ENCODE measurements at places on chromosomes 2 and 18.

DNA sequence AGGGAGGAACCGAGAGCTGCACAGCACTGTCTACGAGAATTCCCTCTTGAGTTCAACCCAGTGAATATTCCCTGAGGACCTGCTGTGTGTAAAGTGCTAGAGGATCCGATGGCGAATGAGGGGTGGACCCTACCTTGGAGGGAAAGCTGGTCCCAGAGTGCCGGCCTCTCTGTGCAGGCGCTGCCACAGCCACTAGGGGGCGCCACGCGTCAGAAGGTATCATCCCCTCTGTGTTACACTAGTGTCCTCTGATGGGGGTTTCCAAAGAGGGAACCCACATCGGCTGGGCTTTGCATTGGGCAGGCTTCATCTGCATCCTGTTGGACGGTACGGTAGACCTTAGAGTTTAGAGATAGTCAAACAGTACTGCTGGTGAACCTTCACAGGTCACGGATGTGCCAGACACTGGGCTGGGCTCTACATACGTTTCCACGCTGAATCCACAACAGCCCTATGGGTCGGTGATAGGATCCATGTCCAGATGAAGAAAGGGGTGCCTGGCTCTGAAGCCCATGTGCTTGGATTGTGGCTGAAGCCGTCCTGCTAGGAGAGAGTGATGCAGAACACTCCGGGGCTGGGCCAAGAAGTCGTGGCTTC lies 39.0 kb downstream of the COA5 start:
- DNase-seq = peak; percentile 58

DNA sequence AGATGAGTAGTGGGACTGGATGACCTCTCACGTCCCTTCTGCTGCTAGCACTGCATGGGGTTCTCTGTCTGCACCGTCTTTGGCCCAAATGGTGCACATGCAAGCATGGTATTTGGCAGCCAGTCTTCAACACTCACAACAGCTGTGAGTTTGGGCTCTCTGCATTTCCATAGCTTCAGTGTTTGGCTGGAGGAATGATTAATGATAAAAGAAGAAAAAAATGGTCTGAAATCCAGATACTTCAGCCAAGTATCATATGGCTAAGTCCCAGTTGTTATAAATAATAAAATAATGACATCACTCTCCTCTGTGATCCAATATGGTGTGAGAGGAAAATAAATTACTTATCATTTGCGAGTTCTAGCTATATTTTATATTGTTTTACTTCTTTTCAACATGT lies 173.3 kb downstream of the DCDC2C start:
- DNase-seq = no peak

- no peak for DNase-seq
Observed at GRCh38 chr2:179580378-179581146, 280.9 kb downstream of the ZNF385B start.

GRCh38 chr2:184205048-184205596 lies 393.2 kb upstream of the ZNF804A start:
- DNase-seq = no peak

GRCh38 chr2:216545359-216545758 lies 46.7 kb downstream of the RPL37A start:
- no peak for DNase-seq

- no peak for DNase-seq
Observed at GRCh38 chr18:51097021-51097822, 67.2 kb downstream of the SMAD4 start.

GRCh38 chr2:20917287-20917660 lies 94.4 kb upstream of the LDAH start:
- DNase-seq = no peak

DNA sequence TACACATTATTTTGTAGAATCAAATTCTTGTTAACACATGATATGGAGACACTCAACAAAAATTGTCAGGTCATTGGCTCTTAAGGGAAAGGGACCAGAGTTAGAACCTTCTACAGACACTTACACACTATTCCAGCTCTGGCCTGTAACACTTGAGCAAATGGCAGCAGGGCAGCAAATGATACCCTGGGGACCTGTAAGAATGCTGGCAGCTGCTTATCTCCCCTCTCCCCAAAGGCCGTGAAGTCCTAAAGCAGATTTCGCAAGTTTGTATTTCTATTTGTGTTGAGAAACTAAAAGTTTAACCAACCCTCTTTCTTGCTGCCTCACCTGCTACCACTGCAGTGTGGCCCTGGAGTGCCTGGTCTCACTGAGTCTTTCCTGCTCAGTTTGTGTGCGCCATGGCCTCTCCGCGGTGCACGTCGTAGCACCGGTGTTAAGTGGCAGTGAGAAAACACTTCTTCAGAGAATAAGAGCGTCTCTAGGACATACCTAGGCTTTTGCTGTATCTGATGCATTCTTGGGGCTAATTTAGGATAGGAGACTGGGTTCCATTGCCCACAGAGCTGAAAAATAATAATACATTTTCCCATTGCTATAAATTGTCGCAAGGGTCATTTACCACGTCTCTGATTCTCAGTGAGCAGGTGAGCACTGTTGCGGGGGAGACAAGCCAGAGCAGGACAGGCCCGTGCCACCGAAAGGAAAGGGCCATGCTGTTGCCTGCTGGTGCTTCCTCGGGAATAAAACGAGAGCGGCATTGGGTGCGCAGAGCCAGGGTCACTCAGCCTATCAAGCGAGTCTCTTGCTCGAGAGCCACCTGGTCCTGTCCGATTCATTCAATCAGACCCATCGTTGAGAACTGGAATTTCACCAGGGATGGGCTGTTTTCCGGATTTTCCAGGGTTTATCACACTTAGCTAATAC lies 204.9 kb downstream of the PTGR3 start:
- no peak for DNase-seq

DNA sequence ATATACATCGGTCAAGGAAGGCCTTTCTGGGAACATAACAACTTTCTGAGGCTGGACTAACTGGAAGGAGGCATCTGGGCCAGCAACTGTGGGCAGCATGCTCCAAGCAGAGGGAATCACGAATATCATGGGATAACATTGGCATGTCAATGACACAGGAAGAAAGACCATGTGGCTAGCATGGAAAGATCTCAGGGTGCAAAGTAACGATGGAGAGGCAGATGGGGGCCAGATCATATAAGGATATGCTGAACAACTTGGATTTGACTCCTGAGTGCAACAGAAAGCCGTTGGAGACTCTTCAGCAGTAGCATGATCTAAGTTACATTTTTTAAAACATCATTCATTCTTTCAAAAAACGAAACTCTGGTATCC lies 133.6 kb downstream of the FOXI3 start:
- DNase-seq = no peak

- DNase-seq = no peak
Observed at GRCh38 chr2:48719480-48720177, 35.9 kb downstream of the LHCGR start.

DNA sequence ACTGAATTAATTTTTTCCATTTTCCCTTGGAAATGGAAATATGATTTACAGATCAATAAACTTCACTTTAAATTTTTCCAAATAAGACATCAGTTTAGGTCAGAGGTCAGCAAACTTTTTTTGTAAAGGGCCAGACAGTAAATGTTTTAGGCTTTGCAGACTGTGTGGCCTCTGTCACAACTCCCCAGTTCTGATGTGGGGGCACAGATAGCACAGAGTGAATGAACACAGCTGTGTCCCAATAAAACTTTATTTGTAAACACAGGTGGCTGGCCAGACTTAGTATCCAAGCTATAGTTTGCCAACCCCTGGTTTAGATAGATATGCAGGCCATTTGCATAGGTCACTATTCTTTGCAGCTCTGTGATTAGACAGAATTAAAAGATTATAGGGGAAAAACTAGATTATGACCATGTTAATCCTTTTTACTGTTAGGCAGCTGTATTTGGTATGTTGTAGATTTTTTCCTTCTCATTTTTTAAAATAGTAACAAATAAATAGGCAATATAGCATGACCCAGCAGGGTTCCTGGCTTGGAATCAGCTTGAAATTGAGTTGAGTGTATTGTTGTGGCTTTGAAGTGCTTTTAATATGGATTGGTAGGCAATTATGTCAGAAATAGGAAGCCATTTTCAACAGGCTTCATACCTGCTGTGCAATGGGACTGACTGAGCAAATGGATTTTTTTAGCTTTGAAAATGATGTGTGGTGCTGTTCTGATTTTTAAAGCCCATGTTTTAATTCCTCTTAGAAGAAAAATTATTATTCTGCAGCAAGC lies 59.7 kb downstream of the WDSUB1 start:
- no peak for DNase-seq

- DNase-seq = no peak
Observed at GRCh38 chr18:48462510-48462909, 53.3 kb upstream of the ZBTB7C start.

DNA sequence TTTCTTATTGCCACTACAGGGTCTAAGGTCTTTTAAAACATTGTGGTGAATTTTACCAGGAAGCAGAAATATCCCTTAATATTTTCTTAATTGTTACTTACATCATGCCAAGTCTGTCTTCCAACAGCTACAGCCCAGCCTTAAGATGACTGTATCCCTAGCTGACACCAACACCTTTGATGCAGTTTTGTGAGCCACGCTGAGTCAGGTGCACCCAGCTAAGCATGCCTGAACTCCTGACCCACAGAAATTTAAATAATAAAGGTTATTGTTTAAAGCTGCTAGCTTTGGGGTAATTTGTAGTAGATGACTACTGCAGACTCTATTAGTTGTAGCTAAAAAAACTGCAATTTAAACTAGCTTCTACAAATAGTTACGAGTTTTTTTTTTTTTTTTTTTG lies 1757.9 kb upstream of the LRRTM1 start:
- DNase-seq = no peak

GRCh38 chr2:197238043-197238365 lies 72.6 kb downstream of the ANKRD44 start:
- no peak for DNase-seq

DNA sequence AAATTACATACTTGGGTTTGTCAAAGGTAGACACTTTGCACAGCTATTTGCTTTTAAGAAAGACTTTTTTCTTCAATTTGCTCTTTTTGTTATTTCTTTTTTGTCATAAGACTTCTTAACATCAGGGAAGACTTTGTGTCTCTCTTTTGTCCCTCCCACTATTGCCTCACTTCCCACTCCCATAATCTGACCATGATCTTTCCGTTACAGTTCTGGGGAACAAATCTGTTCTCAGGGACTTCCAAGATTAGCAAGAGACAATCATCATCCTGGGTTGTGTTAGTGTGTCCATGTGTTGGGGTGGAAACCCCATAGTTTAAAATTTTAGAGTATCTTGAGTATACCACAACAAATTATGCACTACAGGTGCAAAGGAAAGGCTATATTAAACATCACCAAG lies 75.3 kb downstream of the REV1 start:
- no peak for DNase-seq

DNA sequence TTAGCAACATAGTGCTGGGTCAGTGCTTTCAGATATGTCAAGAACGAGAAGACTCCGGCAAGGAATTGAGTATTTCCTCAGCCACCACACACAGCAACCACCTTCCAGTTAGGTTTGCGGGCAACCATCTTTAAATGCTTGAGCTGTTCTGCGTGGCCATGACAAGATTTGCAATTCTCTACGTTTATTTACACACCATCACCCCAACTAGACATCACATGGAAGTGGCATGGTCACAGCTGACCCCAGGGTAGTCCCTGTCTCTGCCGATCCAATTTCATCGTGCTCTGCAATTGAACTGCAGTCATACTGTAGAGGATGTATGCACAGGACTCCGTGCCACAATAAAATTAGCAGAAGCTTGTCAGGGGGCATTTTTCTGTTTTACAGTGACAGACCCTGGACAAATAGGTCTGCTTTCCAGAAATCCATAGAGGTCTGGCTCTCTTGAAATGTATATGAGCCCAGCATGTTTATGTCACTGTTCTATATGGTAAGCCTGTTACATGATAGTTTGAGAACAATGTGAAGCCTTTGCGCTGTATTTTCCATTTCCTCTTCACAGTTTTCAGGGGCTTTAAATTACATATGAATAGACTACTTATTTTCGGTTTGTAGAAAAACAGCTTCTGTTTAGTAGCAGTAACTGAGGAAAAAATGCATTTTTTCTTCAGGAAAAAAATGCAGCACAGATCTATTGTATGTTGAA lies 605.2 kb downstream of the NR4A2 start:
- no peak for DNase-seq

GRCh38 chr18:54558609-54559585 lies 32.1 kb upstream of the DYNAP start:
- no peak for DNase-seq

- no peak for DNase-seq
Observed at GRCh38 chr2:231627384-231628120, 34.9 kb downstream of the TEX44 start.

GRCh38 chr2:173984866-173985604 lies 19.9 kb upstream of the SP3 start:
- DNase-seq = no peak

DNA sequence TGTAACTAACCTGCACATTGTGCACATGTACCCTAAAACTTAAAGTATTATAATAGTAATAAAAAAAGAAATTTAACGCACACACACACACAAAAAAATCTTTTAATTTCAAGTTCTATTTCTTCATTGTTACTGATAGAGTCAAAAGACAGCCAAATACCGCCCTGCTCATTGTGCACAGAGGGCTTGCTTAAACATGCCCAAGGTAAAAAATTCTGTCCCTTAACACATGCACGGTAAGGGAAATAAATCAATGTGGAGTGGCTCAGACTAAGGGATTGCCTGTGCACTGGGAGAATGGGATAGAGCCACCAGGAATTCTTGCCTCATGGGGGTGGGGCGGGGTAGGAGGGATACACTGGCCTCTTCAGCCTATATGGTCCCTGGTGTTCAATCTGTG lies 468.0 kb downstream of the NUP35 start:
- DNase-seq = no peak

DNA sequence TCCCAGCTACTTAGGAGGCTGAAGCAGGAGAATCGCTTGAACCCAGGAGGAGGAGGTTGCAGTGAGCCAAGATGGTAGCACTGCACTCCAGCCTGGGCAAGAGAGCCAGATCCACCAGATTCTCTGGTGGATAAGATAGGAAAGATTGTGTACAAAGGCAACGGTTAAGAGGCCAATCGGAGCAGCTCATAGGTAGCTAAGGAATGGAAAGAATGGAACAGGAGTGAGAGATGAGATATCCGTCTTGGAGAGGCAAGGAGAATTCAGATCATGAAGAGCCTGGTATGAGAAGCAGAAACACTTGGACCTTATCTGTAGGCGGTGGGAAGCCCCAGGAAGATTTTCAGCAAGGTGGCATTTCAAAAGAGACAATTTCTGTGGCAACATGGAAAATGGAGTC lies 27.1 kb downstream of the TTR start:
- no peak for DNase-seq

- no peak for DNase-seq
Observed at GRCh38 chr2:173370198-173370597, 15.5 kb downstream of the CDCA7 start.

- no peak for DNase-seq
Observed at GRCh38 chr18:34649080-34649479, 61.0 kb upstream of the DTNA start.

- no peak for DNase-seq
Observed at GRCh38 chr18:54235871-54236270, 11.4 kb upstream of the MBD2 start.

DNA sequence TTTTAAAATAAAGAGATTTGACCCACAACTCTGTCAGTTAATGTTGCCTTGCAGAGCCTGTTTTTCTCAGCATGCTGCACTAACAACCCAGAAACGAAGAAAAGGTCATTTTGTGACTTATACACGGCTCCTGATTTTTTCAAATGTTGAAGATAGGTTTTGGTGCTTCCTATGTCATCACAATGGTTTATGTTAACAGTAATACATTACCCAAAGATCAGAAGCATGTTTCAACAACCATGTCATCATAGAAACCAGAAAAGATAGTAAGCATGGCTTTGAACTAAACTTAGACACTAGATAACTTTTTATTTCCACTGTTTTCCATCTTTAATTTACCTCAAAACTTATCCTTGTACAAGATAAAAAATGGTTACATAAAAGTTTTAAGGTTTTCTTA lies 10.1 kb downstream of the BAZ2B start:
- DNase-seq = no peak
